ENCODE measurements at places on chromosomes 5 and 9. TPM values are rescaled to one million over a fixed set of nuclear protein-coding genes. Genes with fewer than 3 reads are reported as not detected.

The NR5A1 gene
- not detected for total RNA-seq

The PELO gene
- total RNA-seq, result 57.5 TPM

The PPP2R2B gene
- 5.1 TPM for total RNA-seq

The PCDHGB4 gene
- 18.3 TPM for total RNA-seq

The PCDH12 gene
- total RNA-seq, result 5.1 TPM

The IFNE gene
- 11.1 TPM for total RNA-seq

The UAP1L1 gene
- total RNA-seq, result 8.2 TPM

The GABBR2 gene
- 0.24 TPM for total RNA-seq

The PAEP gene
- not detected for total RNA-seq

The CIZ1 gene
- 15.6 TPM for total RNA-seq

The OR2K2 gene
- 2.2 TPM for total RNA-seq

The GARIN3 gene
- not detected for total RNA-seq

The MEF2C gene
- total RNA-seq, result 48.6 TPM

The ZNF462 gene
- 25.3 TPM for total RNA-seq

The RAB3C gene
- total RNA-seq, result 4.6 TPM

The DBH gene
- 0.72 TPM for total RNA-seq

The PRDM9 gene
- total RNA-seq, result not detected

The IPPK gene
- total RNA-seq, result 4.3 TPM

The PCDHGA5 gene
- total RNA-seq, result 1.9 TPM

The DDX31 gene
- total RNA-seq, result 15.4 TPM

The RFX3 gene
- total RNA-seq, result 11.3 TPM

The CYSRT1 gene
- total RNA-seq, result 0.96 TPM

The PLPPR1 gene
- 2.9 TPM for total RNA-seq

The ZNF658 gene
- 7.0 TPM for total RNA-seq

The SLCO6A1 gene
- total RNA-seq, result 2.9 TPM

The DIRAS2 gene
- total RNA-seq, result 12.0 TPM

The SEMA6A gene
- 34.7 TPM for total RNA-seq

The CD14 gene
- 66.7 TPM for total RNA-seq

The PDCD1LG2 gene
- total RNA-seq, result 12.8 TPM
